Smooth muscle cell of trachea (primary cell): ENCODE measurements at places on chromosomes 13 and 19. TPM values are rescaled to one million over a fixed set of nuclear protein-coding genes. Genes with fewer than 3 reads are reported as not detected.

Gene THAP8
- 4.5 and 6.5 TPM in 2 replicates for total RNA-seq

Gene KIR3DL1
- total RNA-seq: not detected in 2 replicates

Gene ACP7
- total RNA-seq: under 0.01 and 0.15 TPM in 2 replicates

Gene SPACA6
- 4.2 and 6.3 TPM in 2 replicates for total RNA-seq

Gene ZNF540
- 0.44 and 0.66 TPM in 2 replicates for total RNA-seq

Gene TYROBP
- 0.33 TPM in 1 of 2 replicates, not detected in the other for total RNA-seq

Gene PNMA8C
- total RNA-seq: under 0.01 and 0.15 TPM in 2 replicates

Gene HTR2A
- 0.29 and 0.33 TPM in 2 replicates for total RNA-seq

Gene ZNF492
- 0.17 and 0.87 TPM in 2 replicates for total RNA-seq

Gene CYP2A6
- not detected in 2 replicates for total RNA-seq

Gene CERS1
- 0.29 and 2.5 TPM in 2 replicates for total RNA-seq
